Activated CD4-positive, alpha-beta T cell treated with anti-CD3 and anti-CD28 coated beads for 1 hour (primary cell): ENCODE measurements at places on chromosomes 11 and 22.

GRCh38 chr11:70473873-70474690 is 75.8 kb downstream of the CTTN start:
- DNase-seq = no peak

DNA sequence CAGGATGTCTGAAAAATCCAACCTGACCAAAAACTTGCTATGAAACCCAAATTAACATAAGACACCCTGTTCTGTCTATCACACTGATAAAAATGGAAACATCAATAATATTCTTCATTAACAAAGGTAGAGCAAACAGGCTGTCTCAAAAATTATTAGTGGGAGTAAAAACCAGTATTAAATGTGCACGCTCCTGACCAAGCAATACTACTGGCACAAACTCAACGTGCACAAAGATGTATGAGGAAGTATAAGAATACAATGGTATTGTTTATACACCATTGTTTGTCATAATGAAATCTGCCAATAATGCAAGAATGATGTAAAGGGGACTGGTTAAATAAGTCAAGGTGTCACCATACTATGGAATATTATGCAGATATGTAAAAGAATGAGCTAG is 288.5 kb downstream of the MN1 start:
- DNase-seq = no peak

GRCh38 chr11:35971841-35972422 is 28.1 kb downstream of the LDLRAD3 start:
- no peak for DNase-seq

- DNase-seq = no peak
These were observed 138.2 kb upstream of the NTM start for GRCh38 chr11:131232261-131232660.

DNA sequence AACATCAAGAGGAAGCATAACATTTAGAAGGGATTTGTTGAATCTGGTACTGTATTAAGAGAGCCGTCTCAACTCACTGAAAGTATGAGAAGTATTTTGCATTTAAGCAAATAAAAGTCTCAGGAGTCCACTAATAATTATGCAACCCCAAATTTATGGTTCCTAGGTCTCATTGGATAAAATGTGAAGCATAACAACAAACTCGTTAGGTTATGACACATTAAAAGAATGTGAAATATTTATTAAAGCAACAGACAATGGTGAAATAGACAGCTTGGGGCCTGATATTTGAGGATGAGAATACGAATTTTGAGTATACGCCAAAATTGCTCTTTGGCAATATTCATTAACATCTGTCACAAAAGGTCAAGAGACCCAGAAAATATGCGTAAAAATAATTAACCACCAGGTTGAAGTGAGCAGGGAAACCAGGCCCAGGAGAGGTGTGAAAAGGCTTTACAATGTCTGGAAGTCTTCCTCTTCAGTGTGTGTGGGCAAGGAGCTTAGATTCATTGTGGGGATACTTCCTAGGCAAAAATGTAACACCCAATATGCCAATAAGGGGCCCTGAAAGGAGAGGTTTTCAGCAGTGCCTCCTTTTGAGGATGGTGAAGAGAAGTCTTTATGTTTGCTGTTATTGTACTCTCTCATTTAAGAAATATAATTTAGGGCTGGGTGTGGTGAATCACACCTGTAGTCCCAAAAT is 89.2 kb downstream of the FDX1 start:
- DNase-seq = no peak

DNA sequence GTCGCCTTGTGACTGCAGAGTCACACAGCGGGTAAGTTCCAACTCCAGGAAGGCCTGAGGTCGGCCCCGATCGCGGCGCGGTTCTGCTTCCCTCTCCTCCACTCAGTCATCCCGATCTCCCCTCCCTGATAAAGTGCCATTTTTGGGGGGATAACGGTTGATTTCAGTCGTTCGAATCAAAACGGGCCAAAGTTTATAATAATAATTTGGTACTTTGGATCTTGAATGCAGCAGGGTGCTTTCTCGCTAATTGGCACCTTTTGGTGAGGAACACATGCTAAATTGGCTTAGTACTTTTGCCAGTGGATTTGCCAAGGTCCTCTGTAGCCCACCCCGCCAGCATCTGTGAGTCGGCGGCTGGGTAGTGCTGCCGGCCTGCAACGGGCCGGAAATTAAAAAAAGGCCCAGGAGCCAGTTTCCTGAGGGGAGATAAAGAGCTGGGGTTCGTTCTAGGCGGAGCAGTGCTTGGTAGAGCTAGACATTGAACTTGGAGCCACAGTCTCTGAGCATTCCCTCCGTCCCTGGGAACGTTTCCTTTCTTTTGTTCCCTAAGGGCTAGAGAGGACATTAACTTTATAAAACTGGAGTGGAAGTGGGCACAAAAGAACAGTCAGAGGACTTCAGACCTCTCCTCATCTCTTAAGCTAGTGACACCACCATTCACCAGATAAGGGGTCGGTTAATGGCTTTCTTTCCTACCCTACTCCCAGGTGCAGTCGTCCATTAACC is 997 bp downstream of the UBE2L3 start:
- DNase-seq = no peak

- DNase-seq = no peak
These were observed 328.1 kb upstream of the SYN3 start for GRCh38 chr22:33386270-33386669.

GRCh38 chr22:29830585-29830984 is 7.5 kb downstream of the ASCC2 start:
- DNase-seq = no peak

DNA sequence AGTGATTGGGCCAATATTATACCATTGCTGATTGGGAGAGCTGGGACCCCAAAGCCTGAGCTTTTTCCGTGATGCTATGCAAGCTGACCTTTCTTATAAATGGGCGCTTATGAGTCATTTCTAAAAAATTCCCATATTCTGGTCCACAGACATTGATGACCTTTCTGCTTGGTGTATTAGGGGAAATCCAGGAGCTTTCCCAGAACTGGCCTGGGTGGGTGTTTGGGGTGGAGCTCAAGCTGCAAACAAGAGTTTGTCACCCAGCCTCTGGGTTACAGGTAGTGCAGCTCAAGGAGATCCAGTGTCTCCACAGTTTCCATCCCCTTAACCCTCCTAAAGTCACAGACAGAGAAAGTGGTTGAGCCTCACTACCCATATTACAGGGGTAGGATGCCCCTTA is 67.7 kb downstream of the CCDC81 start:
- no peak for DNase-seq

GRCh38 chr22:50101870-50102565 is 12.2 kb downstream of the MOV10L1 start:
- DNase-seq = no peak

DNA sequence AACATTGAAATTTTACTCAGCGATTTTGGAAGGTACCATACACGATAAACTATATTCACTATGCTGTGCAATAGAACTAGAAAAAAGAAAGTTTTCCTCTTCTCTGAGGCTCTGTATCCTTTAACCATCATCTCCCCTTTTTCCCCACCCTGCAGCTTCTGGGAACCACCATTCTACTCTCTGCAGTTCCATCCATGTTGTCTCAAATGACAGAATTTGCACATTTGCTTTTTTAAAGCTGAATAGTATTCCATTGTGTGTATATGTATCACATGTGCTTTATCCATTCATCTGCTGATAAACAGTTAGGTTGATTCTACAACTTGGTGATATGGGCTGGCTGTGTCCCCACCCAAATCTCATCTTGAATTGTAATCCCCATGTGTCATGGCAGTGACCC is 21.2 kb downstream of the TMEM123 start:
- DNase-seq = no peak

DNA sequence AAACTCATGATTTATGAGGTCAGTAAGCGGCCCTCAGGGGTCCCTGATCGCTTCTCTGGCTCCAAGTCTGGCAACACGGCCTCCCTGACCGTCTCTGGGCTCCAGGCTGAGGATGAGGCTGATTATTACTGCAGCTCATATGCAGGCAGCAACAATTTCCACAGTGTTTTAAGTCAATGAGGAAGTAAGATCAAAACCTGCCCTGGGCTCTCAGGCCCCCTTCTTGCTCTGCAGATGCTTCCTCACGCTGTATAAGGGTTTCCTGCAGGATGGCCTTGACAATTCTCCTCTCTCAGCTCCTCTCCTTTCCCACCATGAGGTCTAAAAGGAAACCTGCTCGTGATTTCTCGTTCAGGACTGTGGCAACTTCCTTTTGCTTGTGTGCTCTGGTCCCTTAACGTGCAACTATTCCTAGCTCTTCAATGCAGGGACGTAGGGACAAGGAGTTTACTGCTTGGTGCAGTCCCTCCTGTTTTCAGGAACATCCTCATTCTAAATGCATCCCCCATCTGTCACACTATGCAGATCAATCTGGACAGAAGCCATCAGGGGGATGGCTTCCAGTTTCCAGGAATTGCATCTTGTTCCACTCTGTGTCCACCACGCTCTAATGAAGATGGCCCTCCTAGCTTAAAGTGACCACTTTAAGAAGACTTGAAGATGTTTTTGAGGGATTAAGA is 64.3 kb upstream of the IGLL5 start:
- no peak for DNase-seq

- no peak for DNase-seq
These were observed 736.4 kb downstream of the KCNA4 start for GRCh38 chr11:29280452-29280851.

GRCh38 chr11:30206249-30206996 is 24.4 kb upstream of the FSHB start:
- DNase-seq = no peak

DNA sequence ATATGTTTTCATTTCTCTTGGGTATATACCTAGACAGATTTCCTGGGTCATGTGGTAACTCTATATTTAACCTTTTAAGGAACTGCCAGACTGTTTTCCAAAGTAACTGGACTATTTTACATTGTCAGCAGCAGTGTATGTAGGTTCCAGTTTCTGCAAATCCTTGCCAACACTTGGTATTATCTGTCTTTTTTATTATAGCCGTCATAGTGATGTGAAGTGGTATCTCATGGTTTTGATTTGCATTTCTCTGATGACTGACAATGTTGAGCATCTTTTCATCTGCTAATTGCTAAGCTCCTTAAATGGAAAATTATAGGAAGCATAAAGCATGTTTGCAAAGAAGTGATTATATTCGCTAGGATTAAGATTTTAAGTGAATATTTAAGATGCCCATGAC is 13.9 kb downstream of the NNMT start:
- no peak for DNase-seq

- no peak for DNase-seq
These were observed 2.9 kb downstream of the MYBPC3 start for GRCh38 chr11:47349521-47350095.

DNA sequence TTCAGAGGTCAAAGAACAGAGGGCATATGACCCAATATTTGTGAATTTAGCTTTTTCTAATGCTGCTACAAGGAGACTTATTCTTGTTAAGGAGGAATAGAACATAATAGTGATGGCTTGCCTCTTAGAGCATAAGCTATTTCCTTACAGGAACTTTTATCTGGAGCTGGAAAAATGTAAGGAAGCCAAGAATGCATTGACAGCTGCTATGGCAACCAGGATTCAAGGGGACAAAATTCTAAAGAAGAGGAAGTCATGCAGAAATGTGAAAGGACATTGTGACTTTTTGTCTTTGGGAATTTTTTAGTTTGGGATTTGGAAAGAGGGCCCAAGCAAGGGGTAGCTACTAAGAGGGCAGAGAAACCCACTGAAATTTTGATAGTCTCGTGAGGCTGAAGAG is 51.1 kb downstream of the EHF start:
- DNase-seq = no peak

DNA sequence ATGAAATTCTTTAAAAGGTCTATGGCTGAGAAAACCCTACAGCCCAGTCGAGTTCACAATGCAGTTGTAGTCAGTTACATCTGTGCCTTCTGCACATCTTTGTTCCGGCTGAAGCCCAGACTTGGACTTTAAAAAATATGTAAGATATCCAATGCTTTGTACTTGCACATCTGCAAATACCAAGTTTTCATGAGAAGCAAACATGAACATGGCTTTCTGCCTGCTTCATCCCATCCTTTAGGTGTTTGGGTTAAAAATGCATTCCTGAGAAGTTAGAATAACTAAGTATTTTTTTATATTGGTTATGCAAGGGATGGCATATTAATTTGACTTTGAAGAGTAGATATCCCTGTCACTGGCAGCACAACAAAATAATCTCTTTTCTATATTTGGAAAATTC is 528.4 kb downstream of the METTL15 start:
- DNase-seq = no peak

GRCh38 chr22:48084729-48085050 is 1322.2 kb downstream of the TBC1D22A start:
- no peak for DNase-seq

DNA sequence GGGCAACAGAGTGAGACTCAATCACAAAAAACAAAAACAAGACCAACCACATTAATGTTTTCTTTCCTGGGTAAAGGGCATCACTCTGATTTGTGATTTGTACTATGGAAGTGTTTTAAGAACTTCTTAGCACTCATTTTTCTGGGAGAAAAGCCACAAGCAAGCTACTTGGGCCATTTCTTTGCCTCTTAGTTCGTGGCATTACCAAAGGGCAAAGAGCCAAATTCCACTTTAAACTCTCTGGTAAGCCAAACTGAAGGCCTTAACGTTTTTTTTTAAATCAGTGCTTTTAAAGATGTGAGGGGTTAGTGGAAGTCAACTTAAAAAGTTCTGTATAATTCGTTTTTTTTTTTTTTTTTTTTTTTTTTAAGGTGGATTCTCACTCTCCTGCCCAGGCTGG is 36.9 kb downstream of the CAT start:
- no peak for DNase-seq

DNA sequence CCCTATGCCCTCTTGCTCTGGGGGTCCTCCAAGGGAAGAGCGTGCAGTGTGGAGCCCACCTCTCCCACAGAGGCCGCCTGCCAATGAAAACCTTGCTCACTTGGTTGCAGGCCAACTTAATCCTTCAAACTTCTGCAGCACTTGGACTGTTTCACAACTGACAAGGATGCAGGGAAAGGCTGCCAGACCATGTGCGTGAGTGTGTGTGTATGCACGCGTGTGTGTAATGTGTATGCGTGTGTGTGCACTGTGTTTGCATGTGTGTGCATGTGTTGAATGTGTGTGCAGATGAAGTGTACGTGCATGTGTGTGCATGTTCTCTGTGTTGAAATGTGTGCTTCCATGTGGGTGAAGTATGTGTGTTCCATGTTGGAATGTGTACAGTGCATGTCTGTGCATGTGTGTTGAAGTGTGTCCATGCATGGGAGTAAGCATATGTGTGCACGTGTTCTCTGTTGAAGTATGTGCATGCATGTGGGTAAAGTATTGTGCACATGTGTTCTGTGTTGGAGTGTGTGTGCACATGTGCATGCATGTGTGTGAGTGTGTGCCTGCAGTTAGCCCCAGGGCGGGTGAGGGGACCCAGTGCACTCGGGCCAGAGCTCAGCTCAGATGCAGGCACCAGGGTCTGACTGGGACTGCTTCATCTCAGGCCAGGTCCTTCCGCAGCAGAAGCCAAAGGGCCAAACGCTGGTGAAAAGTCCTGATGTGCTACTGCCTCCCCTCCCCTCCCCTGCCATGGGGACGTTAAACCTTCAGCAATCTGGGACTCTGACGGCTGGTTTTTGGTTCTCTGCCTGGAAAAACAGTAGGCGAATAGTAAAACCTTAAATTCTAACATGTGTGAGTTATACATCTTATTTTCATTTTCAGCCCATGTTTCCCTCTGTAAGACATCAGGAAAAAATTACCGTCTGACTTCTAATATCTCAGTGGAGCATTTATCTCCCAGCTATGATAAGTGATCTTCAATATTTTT is 72.0 kb downstream of the FLI1 start:
- no peak for DNase-seq
